ENCODE measurements at places on chromosomes 1 and 21.
A peak's percentile ranks its signal among the peaks of the same experiment; 100 is the strongest.

GRCh38 chr21:40472013-40472412 is 374.9 kb downstream of the DSCAM start:
- no peak for DNase-seq

- DNase-seq, result peak; percentile 7
Measured at GRCh38 chr21:35932232-35932911, 128.0 kb downstream of the SETD4 start.

- no peak for DNase-seq
Measured at GRCh38 chr1:22803833-22804232, 93.2 kb downstream of the EPHB2 start.

DNA sequence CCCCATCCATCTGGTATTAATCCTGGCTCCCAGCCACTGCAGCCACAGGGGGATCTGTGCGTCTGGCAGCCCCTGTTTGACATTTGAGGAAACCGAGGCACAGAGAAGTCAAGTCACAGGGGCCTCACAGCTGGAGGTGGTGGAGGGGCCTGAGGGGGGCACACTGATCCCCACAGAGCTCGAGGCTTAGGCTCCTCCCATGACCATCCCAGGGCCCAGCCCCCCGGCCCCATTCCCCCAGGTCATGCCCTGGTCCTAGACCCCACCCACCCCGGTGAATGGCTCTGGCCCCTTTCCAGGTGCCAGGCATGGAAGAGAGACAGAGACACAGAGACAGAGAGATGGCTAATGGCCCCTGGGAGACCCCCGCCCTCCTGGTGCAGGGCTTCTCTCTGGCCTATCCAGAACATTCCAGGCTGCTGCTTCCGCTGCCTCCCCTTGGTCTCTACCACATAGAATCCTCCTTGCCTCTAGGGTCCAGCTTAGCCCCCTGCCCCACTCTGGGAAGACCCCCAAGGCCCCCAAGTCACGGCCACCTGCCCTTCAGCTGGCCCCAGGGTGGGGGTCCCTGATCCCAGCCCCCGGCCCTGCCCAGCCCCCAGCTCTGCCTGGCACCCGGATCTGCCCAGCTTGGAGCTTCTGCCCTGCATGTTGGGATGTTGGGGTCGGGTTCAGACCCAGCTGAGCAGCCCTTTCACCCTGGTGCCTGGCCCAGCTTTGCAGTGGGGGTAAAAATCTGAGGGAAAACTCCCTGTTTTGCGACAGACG is 29.2 kb upstream of the LRRC3 start:
- no peak for DNase-seq

- DNase-seq, result no peak
Measured at GRCh38 chr1:76500116-76500515, 367.2 kb upstream of the ST6GALNAC5 start.

DNA sequence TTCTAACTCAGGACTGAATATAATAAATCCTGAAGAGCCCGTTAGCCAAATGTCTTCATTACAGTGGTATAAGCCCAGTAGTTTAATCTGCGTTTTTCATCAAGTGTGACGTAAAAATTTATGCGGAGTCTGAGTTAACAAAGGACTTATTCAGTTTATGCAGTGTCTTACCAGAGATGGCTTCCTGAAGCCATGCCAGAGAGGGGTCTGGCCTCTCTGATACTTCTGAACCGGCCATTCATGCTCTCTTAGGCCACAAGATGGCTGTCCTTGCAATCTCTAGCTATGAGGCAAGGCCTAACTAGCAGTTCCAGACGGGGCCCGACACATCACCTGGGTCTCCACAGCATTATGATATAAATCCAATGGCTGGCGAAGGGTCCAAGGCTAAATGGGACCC is 101.4 kb downstream of the TEX35 start:
- DNase-seq, result no peak

- DNase-seq, result no peak
Measured at GRCh38 chr1:169031566-169032224, 74.8 kb upstream of the ATP1B1 start.

GRCh38 chr21:15506086-15506485 is 223.7 kb upstream of the USP25 start:
- DNase-seq, result no peak

- no peak for DNase-seq
Measured at GRCh38 chr1:44357710-44358109, 2.7 kb upstream of the ERI3 start.

DNA sequence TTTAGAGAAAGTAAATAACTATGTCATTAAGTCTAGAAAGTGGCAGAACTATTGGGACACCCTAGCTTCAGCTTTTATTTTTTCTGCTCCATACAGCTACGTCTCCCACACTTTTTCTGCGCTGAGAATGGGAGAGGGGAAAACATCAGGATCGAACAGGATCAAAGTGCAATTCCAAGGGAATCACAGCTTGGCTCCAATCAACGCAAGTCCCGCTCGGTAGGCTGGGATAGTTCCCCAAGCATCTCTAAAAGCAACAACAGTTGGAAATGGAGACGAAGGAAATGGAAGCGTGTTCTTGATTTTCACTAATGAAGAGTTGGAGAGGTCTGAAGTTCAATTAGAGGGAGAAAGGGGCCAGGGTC is 536 bp downstream of the HMGCL start:
- DNase-seq, result no peak

DNA sequence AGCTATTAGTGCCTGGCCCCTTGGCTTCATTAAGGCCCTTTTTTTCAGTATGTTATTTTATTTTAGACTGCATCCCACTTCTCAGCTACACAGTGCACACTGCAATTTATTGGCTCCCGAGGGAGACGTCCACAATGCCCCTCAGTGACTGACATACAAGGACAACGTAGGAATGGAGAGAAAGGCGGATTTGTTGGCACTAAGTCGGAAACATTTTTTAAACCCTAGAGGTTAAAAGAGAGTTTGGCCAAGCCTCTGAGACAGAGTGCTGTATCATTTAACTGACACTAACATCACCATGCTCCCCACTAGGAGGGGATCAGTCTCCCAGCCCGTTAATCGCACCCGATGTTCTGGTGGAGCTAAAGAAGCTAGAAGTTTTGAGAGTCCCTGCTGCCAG is 45.7 kb upstream of the FOXD3 start:
- no peak for DNase-seq

- no peak for DNase-seq
Measured at GRCh38 chr1:81029266-81029665, 771.5 kb upstream of the ADGRL2 start.
